ENCODE measurements at places on chromosomes 7 and 10.
A peak's percentile ranks its signal among the peaks of the same experiment; 100 is the strongest.

DNA sequence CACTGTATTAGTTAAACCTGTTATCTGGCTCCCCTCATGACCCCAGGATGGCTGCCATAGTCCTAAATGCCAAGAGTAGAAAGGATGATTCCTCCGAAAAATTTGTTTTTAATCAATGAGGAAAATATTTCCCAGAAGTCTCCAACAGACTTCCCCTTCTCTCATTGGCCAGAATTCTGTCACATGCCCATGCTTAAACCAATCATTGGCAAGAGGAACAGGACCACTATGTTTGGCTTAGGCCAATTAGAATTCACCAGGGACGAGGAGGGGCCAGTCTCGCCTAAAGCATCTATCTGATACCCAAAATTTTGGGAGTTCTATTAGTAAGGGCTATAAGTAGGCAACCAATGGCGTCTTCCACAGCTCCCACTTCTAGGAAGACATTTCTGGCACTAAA lies 71.2 kb upstream of the IL6 start:
- no peak for DNase-seq

DNA sequence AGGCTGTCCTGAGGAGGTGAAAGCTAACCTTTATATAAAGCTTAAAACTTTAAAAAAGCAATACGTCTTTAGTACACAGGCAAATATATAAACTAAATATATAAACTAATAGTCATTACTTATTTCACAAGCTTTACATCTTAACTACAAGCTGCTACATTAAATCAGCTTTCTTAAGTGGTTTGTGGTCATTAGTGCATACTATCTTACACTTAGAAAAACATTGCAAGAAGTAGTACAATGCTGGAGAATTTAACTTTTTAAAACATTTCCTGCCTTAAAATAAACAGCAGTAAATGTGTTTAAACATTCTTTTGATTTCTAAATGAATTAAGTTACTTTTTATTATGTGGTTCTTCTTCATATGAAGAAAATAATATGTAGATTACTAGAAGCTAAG lies 36.3 kb downstream of the MET start:
- DNase-seq, result no peak

- no peak for DNase-seq
Observed at GRCh38 chr7:155136619-155137243, 66.6 kb downstream of the HTR5A start.

DNA sequence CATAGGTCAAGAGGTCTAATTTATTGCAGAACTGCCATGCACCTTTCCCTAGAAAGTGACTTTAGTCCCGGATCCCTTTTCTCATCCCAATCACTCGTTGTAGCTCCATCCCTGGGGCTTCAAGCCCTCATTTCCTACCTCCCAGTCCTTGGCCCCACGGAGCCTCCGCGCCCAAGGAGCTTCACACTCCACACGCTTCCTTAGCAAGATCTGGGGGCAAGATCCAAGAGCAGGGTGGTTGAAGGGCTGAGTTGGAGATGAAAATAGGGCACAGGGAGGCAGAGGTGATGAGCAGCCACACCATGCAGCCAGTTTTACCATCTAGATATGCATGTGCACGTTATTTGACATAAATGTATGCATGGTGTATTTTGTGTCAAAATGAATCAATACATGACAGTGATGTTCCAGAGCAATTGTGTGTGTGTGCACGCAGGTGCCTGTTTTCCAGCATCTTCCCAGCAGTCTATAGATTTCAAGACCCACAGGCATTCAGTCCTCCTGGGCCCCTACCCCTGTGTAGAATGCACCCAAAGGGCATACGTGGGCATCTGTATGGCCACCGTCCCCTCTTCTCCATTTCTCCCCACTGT lies 6.0 kb upstream of the TRPV6 start:
- no peak for DNase-seq

DNA sequence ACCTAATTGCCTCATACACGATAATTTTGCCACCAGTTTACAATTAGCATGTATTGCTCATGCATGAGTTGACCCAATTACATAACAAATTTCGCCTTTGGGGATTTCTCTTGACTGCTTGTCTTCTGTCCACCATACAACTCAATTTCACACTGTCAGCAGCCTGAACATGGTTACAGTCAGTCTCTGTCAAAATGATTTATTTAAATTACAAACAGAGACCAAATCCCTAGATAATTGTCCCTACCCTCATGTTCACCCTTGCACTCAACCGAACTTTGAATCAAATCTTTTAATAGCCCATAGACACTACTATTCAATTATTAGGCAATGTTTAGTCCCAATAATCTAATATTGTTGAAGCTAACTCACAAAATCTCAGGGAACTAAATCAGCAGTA lies 59.7 kb upstream of the NEBL start:
- no peak for DNase-seq

DNA sequence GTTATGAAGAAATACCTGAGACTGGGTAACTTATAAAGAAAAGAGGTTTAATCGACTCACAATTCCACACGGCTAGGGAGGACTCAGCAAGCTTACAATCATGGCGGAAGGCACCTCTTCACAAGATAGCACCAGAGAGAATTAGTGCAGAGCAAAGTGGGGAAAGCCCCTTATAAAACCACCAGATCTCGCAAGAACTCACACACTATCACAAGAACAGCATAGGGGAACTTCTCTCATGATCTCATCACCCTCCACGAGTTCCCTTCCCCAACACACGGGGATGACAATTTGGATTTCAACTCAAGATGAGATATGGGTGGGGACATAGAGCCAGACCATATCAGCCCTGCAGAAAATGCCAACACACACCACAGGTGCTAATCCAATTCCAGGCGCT lies 218.7 kb downstream of the PARD3 start:
- DNase-seq, result no peak

DNA sequence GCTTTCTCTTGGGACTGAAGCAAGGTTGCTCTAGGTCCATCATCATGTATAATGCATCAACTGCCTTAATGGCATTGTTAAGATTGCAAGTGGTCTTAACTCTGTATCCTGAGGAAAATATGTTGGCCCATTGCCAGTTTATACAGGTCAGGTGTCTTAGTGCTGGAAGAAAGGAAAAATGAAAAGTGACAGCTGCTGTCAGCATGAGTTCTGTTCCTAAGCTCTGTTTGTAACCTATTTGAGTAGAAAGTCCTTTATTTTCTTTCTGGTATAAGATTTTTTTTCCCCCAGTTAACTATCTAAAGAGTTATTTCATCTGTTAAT lies 127.2 kb downstream of the SRI start:
- DNase-seq, result no peak

DNA sequence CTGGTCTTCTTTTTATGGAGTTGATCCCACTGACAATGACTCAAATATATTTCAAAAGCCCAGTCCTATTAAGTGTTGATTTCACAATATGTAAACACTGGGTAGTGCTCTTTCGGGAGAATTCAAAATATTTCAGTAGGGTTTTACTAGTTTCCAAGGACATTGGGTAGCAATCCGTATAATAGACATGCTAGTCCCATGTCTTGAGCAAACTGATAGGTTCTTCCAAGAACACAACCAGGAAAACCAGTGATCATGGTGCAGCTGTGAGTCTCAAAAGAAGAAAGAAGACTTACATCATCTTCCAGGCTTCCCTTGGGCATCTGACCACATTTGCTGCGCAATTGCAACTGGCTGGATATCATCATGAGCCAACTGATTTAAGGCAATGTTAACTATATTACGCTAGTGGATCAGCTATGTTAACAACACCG lies 59.3 kb upstream of the APBB1IP start:
- no peak for DNase-seq

DNA sequence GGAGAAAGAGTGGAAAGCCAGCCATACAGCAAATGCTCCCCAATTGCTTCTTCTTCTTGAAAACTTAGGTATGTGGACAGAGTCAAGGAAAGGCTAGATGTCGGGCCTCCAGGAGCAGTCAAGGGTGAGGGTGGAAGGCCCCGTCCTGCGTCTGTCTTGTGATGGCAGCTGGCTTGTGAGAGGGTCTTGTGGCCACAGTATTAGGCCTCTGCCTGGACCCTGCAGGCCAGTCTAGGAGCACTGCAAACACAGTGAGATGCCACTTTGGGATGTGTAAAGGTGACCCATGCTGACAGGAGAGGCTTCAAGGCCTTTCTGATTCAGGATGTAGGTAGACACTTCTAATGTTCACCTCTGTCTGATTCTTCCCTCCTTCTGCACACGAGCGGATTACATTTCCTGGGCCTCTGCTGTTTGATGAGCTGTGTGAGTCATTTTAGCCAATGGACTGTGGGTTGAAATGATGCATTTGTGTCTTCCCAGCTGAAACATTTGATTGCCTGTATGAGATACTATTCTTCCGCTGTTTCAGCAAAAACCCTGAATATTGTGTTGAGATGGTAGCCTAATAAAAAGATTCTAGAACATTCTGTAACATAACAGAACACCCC lies 135.4 kb downstream of the EMX2 start:
- peak; percentile 19 for DNase-seq

- DNase-seq, result no peak
Observed at GRCh38 chr10:97759158-97759887, 12.5 kb downstream of the SFRP5 start.

GRCh38 chr10:50625649-50626132 lies 1.9 kb upstream of the SGMS1 start:
- DNase-seq, result no peak

- DNase-seq, result no peak
Observed at GRCh38 chr7:27967639-27968038, 213.0 kb downstream of the JAZF1 start.

DNA sequence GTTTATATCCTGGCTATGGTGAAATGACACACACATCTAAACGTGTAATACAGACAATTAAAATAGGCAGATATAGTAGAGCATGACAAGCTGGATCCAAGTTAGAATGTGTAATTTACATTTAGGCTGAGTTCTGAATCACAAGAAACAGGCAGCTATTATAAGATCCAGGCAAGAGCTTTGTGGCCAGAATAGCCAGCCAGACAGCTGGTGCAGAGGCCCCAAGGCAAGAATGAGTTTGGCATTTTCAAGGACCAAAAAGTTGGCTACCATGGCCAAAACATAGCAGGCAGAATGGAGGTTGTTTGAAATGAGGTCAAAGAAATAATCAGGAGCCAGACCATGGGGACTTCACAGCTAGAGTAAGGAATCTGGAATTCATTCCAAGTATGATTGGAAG lies 281.7 kb downstream of the MTERF1 start:
- no peak for DNase-seq

- DNase-seq, result peak; percentile 49
Observed at GRCh38 chr7:28953633-28954032, 4.5 kb downstream of the TRIL start.

GRCh38 chr7:98194672-98195457 lies 16.4 kb upstream of the BHLHA15 start:
- no peak for DNase-seq

DNA sequence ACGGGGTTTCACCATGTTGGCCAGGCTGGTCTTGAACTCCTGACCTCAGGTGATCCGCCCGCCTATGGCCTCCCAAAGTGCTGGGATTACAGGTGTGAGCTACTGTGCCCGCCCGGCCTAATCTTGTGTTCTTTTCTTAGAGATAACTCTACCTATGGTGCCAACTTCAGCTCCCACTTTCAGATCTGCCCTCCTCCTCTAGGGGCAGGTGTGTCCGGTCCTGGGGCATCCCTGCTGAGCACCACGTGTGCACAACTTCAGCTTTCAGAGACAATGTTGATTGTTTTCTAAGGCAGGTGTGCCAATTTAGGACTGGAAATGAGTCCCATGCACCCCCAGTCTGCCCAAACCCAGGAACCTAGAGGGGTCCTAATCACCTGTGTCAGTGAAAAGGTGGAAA lies 18.5 kb upstream of the FXYD4 start:
- DNase-seq, result no peak

DNA sequence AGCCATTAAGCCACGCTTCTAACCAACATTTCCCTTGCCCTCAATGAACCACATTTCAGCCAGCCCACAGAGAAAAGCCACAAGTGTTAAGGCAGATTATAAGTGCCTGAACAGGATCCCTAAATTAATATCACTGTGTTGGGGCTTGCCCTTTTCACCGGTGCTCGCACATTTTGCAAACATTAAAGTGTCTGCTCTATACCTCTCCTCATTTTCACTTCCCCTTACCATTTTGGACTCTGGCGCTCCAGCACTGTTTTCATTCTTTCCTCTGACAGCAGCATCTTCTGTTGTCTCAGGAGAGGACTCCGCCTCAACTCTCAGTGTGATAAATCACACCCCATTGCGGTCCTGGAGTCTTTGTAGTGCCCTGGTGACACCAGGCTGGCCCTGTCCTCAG lies 274.2 kb downstream of the BAMBI start:
- no peak for DNase-seq

GRCh38 chr10:123559066-123559822 lies 106.9 kb upstream of the GPR26 start:
- DNase-seq, result peak; percentile 3

GRCh38 chr7:5693529-5693928 lies 87.9 kb downstream of the RNF216 start:
- DNase-seq, result peak; percentile 31

- DNase-seq, result no peak
Observed at GRCh38 chr7:157584420-157584819, 247.6 kb downstream of the DNAJB6 start.

DNA sequence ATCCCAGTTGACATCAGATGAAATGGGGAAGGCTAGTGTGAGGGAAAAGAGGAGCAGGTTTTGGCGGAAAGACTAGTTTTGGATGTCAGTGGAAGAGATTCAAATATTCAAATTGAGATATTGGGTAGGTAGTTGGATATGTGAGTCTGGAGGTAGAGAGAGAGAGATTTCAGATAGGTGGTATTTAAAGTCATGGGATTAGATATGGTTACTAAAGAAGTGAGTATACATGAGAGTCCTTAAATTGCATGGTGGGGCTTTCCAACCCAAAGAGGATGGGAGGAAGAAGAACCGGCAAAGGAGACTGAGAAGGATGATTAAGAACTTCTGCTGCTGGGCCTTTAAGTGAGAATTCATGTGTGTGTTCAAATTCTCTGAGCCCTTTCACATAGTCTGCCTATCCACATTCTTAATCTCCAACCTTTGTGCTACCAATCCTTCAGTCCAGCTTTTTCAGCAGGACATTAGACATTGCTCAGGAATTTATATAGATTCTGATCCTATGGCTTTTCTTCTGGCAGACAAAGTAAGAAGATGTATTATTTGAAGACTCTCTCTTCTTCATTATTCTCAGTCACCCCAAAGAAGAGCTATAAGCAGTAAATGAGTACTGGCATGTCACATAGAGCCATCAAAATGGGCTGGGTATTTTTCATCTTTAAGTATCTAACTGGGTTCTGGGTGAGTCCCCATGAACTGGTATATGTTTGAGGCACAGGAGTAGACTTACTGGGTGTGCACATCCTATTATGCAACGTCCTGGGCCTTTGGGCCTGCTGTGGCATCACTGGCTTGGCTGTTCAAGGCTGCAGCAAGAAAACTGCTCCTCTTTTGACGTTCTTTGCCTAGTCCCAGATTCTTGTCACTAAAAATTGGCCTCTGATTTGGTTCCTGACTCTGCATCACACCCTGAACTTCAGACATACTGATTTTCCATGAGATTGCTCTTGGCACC lies 33.6 kb downstream of the ST7 start:
- no peak for DNase-seq

- no peak for DNase-seq
Observed at GRCh38 chr10:101725296-101726114, 30.5 kb upstream of the FBXW4 start.

DNA sequence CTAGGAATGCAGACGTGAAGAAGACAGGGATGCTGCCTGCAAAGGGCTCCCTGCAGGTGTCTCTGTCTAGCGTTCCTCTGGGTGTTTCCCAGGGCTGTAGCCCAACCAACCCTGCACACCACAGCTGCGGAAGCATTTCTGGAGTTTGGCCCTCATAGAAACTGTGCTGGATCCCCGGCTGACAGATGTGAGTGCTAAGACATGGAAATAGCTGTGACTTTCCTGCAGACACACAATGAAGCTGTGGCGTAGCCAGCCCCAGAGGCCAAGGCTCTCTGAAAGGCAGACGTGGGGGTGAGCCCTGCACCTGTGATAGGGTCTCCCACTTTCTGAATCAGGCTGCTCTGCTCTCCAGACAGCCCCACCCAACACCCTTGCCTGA lies 44.8 kb downstream of the ADCYAP1R1 start:
- no peak for DNase-seq

Measured in skeletal muscle cell (primary cell).